Stimulated activated CD4-positive, alpha-beta T cell treated with anti-CD3 and anti-CD28 coated beads, Interleukin-2, amount 100 ng/mL, for 24 hours (primary cell): ENCODE measurements at places on chromosomes 2 and 18.

DNA sequence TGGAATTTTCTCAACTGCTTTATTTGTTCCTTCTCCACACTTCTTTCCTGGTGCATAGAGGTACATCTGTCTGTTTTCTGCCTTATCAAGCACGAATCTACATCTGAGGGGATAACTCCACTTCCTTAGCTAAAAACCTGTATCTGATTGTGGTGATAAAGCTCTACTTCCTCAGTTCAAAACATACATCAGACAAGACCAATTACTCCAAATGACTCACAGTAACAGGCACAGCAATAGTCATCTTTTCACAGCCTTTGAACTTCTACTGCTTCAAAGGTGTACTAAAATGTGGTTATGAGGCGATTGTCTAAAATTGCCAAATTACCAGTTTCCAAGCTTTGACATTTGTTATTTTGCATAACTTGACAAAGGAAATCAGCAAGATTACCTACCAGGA lies 803.6 kb upstream of the ZEB2 start:
- DNase-seq, result no peak

DNA sequence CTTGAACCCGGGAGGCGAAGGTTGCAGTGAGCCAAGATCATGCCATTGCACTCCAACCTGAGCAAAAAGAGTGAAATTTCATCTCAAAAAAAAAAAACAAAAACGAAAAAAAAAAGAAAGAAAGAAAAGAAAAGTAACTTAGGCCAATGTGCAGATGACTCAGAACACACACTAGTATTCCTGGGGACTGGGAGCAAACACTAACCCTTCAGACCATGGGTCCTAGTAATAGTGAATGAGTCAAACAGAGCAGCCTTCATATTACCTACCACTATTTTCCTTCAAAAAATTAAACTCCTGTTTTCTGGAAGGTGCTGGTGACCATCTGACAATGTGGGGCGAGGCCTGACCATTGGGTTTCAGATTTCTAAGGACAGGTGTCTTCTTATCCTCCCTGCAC lies 253.4 kb downstream of the PIEZO2 start:
- no peak for DNase-seq

DNA sequence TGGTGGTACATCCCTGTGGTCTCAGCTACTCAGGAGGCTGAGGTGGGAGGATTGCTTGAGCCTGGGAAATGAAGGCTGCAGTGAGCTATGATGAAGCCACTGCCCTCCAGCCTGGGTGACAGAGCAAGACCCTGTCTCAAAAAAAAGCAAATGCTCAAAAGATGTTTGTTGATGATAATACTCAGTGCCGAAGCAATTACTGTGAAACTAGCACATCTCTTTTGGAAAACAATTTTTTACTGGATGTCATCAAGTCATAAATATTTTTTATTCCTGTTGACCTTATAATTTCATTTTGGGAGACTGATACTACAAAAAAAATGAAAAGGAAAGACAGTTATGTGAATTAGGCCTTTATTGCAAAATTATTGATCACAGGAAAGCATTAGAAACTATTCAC lies 34.5 kb upstream of the FHOD3 start:
- no peak for DNase-seq

DNA sequence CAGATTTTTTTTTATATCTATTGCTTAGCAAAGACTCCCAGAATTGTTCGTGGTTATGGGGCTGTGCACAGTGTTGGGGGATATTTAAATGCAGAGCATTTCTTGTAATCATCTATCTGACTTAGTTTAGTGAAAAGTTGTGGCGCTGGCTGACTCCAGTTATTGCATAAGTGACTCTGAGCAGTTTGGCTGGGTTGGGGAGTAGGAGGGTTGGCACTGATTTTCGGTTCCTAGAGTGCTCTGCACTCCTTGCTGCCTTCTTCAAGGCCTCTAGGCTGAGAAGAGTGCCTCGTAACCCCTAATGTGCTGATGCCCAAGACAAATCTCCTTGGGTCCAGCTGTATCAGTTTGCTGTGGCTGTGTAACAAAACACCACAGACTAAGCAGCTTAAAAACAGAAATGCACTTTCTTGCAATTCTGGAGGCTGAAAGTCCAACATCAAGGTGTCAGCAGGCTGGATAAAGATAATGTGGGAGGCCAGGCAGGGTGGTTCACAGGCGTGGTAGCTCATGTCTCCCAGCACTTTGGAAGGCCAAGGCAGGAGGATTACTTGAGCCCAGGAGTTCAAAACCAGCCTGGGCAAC lies 6.5 kb upstream of the IMPA2 start:
- no peak for DNase-seq

DNA sequence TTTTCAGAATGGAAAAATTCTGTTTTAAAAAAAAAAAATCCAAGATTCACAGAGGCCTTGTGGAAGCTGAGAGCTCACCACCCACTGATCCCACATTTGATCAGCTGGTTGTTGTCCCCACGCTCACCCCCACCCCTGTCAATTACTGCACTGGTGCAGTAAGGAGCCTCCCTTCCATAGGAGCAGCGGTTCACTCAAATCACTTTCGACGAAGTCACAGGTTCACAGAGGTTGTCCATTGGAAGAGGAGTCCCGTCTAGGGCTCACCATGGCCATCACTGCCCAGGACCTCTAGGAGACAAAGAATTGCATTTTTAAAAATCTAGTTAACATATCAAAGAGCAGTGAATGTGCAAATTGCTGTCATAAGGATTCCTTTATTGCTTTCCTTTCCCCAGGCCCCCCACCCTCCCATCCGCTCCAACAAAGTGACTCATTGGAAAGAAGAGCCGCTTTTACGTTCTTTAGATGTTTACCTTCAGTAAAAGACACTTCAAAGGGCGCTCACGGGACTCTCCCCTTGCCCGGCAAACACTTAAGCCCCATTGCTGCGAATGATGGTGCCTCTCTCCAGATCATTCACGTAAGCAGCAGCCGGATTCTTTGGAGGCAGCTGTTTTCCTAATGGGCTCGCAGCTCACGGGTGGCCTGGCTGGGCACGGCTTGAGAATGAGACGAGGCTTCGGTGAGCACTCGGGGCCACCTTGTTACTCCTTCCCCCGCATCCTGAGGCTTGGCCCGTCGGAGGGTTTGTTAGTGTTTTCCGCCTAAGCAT lies 165.5 kb upstream of the SALL3 start:
- no peak for DNase-seq
